ENCODE measurements at places on chromosomes 13 and 19. TPM values are rescaled to one million over a fixed set of nuclear protein-coding genes. Genes with fewer than 3 reads are reported as not detected.

DNA sequence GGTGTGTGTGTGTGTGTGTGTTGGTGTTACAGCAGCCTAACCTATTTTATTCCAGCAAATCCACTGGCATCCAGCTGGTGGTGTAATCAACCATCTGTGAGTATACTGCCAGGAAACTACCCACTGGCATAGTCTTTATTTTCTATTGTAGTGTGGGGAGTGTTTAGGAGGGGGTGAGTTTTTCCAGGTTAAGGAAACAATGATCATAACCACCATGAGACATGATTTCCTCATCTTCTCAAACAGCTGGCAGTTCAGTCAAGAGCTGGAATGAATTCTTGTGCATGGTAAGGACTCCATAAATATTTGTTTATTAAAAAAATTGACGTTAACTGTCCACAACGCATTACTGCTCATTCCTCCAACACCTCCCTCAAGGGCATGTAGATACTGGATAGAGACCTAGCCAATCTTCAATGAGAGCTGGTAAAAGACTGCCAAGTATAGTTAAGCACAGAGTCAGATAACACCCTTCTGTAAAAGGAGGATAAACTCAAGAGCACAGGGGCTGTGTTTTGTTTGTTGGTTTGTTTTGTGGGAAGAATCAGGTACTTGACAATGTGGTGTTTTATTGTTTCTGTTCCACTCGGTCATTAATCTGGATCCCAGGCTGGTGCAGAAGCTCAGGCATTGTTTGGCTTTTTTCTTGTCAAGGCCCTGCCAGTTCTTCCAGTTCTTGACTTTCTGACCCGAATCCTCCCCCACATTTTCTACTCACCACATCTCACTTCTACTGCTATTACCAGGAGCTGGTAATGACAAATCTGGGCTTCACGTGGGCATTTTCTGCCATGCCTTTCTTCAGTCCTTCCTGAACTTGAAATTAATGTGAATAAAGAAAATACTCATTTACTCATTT is 31.6 kb upstream of the SLC46A3 start:
- no peak for DNase-seq
- no peaks in the 10 kb centered on the region for H3K27me3 ChIP-seq
- no peak overlapping the region for H3K27ac ChIP-seq
- no peak overlapping the region for H3K4me3 ChIP-seq

DNA sequence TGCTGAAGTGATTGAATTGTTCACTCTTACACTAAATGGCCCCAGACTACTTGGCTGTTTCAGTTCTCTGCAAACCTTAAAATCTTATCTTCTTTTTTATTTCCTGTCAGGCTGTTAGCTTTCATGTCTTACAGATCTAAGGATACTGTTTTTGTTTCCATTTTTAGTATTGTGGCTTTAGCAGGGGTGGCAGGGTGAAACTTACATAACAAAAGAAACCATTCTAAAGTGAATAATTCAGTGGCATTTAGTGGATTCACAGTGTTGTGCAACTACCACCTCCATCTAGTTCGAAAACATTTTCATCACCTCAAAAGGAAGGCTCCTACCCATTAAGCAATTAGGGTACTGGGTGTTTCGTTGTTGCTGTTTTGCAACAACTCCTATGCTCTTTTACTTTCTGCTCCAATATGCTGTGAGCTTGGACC is 19.8 kb downstream of the TMEM272 start:
- H3K4me3 ChIP-seq, result no peak overlapping the region
- no peaks in the 10 kb centered on the region for H3K36me3 ChIP-seq
- peaks cover 35% of the 10 kb centered on the region for H3K27me3 ChIP-seq
- no peaks in the 10 kb centered on the region for H3K4me1 ChIP-seq

- no peaks in the 10 kb centered on the region for H3K36me3 ChIP-seq
- no peak overlapping the region for H3K4me3 ChIP-seq
- no peak for DNase-seq
- H3K27ac ChIP-seq, result no peak overlapping the region
These were observed 319.6 kb downstream of the TEX29 start for GRCh38 chr13:111640006-111640405.

- H3K4me3 ChIP-seq, result no peak overlapping the region
- H3K27me3 ChIP-seq, result no peaks in the 10 kb centered on the region
- DNase-seq, result no peak
- no peaks in the 10 kb centered on the region for H3K4me1 ChIP-seq
- H3K27ac ChIP-seq, result no peak overlapping the region
- no peaks in the 10 kb centered on the region for H3K36me3 ChIP-seq
These were observed 17.9 kb downstream of the PPP1R37 start for GRCh38 chr19:45110851-45111266.

- no peak for DNase-seq
- no peaks in the 10 kb centered on the region for H3K4me1 ChIP-seq
- no peak overlapping the region for H3K4me3 ChIP-seq
These were observed 615.0 kb downstream of the FGF9 start for GRCh38 chr13:22285867-22286266.

Gene ERICH6B
- total RNA-seq, result not detected

Gene TTYH1
- total RNA-seq, result 8.4 TPM
